ENCODE measurements at places on chromosomes 4 and X.

DNA sequence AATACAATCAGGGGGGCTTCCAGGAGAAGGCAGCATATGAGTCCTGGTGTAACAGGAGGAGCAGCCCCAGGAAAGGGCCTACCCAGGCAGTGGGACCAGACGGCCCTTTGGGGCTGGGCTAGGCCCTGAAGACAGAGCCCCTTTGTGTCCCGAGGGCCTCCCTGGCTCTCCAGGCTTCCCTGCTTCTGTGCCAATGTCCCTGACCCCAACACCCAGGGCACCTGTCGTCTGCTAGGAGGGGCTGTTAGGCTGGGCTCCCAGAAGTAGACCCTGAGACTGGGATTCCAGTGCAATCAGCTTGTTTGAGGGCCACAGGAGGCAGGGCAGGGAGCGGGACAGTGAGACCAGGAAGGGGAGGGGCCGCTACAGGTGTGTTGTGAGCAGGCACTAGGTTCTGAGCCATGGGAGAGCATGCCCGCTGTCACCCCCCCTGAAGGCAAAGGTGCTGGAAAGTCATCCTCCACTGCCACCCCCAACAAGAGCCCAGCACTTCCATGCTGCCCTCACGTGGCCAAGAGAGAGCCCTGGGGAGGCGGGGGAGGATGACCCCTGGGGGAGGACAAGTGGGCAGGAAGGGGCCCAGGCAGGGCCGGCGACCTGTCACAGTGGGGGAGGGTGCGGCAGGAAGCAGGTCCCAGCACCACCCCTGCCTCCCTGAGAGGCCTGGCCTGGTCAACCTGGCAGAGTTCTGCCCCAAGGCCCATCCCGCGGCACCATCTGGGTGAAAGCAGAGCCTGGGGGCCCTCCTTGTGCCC, 64.8 kb downstream of the ADRA2C start:
- no peak for DNase-seq

GRCh38 chrX:48911412-48912182, at the start of gene SLC35A2:
SLC35A2 (minus strand) TSS chrX:48911646; CDS start chrX:48911636, 10 bp downstream.
- no peak for DNase-seq

GRCh38 chr4:139754938-139755337, 89.3 kb downstream of the MGST2 start:
- DNase-seq, result peak; percentile 33

- no peak for DNase-seq
Measured at GRCh38 chr4:6046526-6047129, 28.4 kb upstream of the C4orf50 start.

DNA sequence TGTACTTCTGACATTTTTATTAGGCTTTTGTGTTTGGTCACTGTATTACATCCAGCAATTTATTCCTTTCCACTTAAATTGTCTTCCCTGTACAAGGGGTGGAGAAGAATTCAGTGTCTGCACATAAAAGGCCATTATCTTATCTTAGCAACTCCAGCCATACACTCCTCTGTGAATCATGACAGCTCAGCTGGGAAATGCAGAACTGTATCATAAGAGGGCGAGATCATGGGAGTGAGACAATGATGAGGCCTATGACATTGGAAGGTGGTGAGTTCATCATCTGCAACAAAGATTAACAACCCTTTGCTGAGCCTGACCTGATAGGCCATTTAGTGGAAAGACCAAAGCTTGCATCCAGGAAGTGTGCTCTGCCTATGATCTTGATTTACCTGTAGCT, 33.3 kb downstream of the SLIT2 start:
- no peak for DNase-seq

- no peak for DNase-seq
Measured at GRCh38 chrX:126065901-126066660, 100.0 kb downstream of the DCAF12L2 start.

DNA sequence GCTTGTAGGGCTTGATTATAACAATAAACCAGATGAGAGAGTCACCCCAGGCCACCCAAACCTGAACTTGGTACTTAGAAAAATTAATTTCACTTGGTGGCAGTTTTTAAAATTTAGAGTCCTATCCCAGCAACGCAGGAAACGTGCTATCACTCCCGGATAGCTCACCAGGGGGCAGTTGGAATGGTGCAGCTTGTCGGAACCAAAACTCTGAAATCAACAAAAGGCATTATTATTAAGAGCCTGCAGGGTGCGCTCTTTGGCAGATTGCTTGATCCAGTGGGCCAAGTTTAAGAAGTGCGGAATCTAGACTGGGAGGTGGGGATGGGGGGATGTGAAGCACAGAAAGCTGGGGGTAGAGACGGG, 2.4 kb downstream of the FRAS1 start:
- no peak for DNase-seq

- no peak for DNase-seq
Measured at GRCh38 chr4:9923195-9923812, 98.0 kb downstream of the SLC2A9 start.

DNA sequence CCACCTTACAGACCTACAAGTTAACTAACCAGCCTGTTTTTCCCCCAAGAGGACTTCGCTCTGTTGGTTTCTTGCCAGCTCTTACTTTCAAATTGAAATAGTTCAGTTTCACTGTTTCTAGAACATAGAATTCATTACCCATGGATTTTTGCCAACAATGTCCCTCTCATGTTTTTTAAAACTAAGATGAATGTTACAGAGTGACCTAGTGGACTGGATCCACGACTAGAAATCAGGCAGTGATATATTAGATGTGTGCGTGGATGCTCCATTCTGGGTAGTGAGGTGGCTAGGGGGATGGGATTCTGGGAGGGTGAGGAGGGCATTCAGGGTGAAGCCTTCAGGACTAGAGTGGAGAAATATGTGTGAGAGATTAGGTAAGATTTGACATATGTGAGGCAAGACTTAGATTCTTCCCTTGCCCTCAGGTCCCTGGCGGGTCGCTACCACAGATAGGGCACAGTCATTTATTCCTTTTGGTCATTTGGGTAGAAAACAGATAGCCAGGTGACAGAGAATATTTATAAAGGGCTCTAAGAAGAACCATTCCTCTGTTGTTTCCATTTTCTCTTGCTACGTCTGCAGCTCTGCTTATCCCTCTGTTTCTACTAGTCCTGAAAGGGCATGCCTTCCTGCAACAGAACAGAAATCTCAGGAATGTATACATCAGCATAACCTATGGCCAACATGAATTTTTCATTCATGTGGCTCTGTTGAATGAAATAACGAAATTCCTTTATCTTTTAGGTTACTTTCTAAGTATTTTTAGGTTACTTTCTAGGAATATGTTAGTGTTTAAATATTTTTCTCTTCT, 15.4 kb upstream of the JADE1 start:
- no peak for DNase-seq

DNA sequence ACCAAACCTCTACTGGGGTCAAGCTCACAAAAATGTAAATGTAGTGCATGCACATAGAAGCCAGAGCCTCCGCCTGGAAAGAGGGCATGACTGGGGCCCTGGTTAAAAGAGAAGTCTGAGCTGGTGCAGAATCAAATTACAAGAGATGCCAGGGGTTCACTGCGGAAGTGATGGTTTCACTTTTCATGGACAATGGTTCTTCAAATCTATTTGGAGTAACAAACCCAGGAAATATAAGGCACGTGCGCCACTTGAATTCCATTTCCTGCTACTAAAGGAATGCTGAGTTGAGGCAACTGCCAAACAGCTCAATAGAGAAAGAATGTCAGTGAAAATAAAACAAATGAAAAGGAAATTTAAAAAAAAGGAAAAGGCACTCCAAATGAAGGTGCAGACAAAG, 79.8 kb downstream of the FUNDC1 start:
- DNase-seq, result no peak

DNA sequence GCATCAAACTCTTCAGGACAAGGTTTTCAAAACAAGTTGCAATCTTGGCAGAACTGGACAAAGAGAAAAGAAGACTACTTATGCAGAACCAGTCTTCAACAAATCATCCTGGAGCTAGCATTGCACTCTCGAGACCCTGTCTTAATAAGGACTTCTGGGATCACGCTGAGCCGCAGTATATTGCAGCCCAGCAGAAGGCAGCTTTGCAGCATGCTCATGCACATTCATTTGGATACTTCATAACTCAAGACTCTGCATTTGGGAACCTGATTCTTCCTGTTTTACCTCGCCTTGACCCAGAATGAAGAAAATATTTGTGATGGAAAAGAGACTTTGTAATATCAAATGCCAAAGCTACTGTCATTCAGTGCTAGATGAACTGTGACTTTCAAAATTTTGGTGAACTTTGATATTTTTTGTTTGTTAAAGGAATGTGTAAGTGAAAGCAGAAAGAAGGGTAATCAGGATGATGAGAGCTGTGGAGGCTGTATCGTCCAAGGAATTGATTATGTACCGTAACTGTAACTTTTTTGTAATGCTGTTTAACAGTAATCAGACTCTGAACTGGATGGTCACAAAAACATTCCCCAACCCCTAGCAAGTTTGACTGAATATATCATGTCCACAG, 27.2 kb downstream of the HSPA4L start:
- DNase-seq, result no peak

DNA sequence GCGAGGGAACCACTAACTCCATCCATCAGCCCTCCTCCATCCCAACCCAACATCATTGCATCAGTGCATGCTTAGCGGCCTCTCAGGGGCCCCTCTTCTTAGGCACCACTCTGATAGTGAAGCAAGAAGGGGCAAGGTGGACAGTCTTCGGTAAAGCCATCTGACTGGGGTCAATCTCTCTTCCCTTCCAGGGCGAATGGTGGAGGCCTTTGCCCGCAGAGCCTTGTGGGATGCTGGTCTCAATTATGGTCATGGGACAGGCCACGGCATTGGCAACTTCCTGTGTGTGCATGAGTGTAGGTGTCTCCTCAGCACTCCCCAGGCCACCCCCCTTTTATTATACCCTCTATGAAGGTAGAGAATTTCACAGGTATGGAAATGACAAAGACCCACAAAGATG, 18.8 kb upstream of the SASH3 start:
- no peak for DNase-seq

DNA sequence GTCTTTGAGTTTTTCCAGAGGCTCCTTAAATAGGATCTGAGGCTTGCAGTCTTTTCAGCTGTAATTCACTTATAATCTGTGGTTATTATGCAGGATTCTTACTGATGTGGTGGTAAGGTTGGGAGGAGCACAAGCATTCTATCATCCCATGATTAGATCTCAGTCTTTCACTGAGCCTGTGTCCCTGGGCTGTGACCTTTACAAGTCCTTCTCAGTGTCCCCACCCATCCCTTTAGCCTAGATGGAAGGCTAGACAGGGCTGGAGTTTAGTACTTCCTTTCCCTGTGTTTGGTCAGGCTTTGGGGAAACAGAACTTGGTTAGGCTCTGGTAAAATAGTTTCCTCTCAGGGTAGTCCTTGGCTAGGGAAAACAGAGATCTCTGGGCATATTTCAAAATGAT, 17.1 kb upstream of the NKAP start:
- no peak for DNase-seq
